ENCODE measurements at places on chromosomes 5 and 9.

- DNase-seq: no peak
Measured at GRCh38 chr9:97705354-97705950, 8.3 kb upstream of the XPA start.

DNA sequence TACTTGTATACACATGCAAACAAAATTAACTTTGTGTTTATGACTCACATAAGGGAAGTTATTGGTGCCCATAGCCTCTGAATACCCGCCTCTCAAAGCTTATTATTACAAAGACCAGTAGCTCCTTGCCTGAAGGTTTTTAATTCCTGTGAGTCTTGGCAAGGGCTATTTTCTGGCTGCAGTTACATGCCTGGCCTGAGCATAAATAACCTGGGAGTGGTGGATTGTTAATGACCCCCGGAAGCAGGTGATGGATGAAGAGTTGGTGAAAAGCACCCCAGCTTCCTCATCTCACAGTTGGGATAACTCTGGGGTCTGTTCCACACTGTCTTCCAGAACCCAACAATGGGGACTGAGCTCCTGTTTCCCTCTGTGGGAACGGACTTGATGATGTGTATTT, 594.5 kb downstream of the PDE4D start:
- DNase-seq: no peak

DNA sequence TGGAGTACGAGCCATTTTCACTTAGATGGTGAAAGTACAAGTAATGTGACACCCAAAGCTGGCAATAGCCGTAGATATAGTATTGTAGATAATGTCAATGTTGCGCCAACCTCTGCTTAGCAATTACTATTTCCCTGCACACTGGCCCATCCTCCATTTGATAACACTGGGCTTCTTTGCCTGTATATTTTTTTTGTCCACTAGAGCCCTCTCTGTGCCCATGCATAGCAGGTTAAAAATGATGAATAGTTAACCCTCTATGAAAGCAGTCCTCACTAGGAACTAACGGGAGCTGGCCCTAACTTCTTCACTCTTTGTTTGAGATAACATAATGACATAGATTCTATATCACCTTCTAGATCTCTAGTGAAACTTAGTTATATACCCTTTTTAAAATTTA, 416.8 kb downstream of the TUSC1 start:
- DNase-seq: no peak

GRCh38 chr5:109080896-109081295, 328.9 kb downstream of the PJA2 start:
- no peak for DNase-seq

DNA sequence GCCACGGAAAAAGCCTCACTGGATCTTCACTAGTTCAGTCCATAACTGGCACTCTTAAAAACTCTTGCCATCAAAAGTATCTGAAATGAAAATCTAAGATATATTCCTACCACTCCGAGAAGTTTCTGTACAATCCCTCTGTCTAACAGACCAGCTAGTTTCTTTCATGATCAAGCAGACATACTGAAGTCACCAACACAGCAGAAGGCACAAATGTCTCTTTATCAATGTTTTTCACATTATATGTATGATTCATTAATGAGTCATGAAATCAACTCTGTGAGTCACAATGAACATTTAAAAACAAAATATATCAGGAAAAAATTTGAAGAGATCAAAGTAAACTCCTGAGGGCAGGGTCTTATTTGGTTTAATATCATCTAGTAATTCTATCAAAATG, 50.8 kb downstream of the F2R start:
- DNase-seq: no peak

- DNase-seq: no peak
Measured at GRCh38 chr5:56530626-56531138, 284.7 kb upstream of the MAP3K1 start.

DNA sequence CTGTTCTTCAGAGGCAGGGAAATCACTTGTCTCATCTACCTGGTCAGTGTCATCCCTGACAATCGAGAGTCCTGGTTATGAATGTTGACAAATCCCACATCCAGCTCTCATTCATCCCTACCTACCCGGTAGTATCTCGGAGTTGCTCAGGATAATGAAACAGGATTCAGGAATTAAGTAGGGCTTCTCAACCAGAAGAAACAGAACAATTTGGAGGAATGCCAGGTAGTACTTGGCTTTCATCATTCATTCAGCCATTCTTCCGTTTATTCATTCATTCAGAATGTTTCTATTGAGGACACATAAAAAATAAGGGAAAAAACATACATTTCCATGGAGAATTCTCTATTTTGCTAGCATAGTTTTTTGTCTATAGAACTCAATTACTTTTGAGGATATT, 195.0 kb downstream of the ARHGEF28 start:
- DNase-seq: no peak

DNA sequence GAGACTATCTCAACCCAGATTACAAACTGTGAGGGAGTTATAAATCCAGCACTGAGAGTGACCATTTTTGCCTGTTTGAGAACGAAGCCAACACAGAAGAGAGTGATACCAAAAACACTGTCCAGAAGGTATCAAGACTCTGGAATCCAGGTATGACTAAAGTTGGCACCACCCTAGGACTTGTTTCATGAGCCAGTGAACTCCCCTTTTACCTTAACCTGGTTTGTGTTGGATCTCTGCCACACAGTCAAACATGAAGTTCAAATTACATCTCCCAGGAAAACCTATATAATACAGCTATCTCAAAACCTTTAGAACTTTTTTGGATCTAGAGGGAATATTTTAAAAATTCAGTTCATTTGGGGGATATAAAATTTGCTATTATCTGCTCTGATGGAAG, 11.4 kb downstream of the ZBTB5 start:
- no peak for DNase-seq

DNA sequence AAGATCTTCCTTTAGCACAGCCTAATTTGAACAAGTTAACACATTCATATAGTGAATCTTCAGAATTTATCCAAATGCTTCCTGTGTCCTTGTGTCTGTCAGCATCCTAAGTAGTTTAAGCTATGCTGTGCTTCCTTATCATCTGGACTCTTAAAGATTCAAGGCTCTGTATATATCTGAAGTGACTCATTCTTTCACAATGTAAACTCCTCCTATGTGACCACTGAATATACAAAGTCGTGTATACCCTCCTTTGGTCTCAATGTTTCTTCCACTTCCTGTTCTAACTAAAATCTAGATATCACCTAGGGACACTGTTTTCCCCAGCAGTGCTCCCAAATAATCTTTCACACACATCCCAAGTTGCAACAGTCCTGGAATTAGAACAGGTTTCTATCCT, 935.7 kb upstream of the NUDT12 start:
- DNase-seq: peak; percentile 6

DNA sequence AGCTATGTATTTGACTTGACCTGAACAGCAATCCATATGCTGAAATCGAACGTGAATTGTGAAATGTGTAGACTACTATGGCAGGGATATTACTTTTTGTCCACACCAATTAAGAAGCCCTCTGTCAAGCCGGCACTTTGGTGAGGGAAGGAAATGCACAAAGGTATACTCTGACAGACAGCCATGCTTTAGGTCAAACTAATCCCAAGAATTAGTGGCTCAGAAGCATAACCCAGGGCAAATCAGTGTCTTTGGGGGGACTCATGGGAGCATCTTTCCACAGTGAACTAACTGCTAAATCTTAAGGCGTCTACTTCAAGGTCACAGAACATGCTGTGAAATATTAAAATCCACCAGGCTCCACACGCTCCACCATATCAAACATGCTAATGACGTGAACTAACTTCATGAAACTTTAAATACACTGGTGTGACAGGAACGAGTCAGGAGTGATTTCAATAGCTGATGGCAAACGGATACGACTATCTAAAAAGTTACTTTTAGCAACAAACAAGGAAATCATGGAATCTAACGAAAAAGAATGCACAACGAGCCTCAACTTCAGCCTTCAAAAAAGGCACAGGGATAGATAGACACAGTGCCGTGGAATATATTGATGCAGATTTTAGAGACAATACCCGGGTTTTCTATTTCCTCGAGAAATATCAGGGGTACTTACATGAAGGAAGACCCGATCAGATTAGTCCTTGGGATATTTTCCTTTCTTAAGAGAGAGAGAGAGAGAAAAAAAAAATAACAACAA, 527 bp downstream of the MEF2C start:
- DNase-seq: no peak

GRCh38 chr5:132461569-132462070, 29.0 kb downstream of the IRF1 start:
- no peak for DNase-seq

DNA sequence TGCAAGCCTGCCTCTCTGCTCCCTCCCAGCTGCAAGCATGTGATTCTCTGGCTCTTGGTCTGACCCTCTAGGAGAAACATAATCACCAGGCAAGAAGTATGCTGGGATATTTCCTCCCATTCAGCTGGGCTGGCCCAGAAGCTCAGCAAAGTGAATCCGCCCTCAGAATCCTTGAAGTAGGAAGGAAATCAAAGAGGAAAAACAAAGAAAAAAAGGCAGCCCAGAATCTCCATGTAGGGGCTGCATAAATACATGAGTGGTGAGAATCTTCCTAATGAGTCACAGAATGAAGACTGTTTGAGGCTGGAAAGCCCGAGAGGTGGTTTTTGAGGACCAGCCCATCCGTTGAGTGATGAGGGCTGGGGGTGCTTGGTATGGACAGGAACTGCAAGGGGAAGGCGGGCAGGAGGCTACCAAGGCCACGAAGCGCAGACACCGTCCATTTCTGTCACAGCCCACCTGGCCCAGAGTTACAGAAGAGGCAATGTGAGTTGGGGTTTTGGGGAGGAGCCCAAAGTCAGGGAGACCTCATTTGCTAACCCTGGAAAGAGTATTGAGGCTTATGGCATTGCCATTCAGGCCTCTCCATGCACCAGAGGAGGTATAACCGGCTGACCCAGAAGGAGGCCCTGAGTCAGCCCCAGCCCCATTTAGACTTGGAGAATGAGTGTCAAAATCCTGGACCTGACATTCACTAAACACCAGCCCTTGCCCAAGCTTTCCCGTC, 33.4 kb upstream of the TGFBR1 start:
- DNase-seq: no peak

DNA sequence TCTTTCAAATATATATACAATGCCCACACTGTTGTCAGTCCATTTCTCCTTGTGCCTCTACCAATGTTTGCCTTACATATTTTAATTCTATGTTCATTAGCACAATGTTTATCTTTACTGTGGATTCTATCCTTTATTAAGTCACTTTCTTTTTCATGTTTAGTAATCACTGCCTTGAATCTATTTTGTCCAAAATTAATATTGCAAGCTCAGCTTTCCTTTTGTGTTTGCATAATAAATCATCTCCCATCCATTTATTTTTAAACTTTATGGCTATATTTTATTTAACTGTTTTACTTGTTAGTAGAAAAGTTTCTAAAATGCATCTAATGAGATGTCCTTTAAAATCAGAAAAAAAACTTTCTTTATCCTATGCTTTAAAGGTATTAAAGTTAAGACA, 126.8 kb upstream of the ACOT12 start:
- DNase-seq: no peak

DNA sequence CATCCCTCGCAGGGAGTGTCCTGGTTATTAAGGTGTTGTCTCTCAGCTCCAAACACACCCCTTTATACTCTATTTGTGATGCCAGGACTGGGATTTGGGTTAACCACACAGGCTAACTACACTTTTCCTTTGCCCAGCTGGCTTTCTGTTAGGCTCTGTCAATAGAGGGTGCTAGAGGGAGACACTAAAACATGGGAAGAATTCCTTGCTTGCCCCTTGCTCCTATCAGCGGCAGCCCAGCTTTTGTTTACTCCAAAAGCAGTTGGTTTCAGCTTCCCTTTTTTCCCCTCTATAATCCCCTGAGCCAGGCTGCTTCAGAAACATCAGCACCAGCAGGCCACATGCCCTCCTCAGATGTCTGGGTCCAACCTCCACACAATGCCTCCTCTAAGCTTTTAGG, 297.1 kb downstream of the KCTD16 start:
- DNase-seq: peak; percentile 14

GRCh38 chr5:109413458-109413857, 3.7 kb upstream of the PJA2 start:
- DNase-seq: no peak

DNA sequence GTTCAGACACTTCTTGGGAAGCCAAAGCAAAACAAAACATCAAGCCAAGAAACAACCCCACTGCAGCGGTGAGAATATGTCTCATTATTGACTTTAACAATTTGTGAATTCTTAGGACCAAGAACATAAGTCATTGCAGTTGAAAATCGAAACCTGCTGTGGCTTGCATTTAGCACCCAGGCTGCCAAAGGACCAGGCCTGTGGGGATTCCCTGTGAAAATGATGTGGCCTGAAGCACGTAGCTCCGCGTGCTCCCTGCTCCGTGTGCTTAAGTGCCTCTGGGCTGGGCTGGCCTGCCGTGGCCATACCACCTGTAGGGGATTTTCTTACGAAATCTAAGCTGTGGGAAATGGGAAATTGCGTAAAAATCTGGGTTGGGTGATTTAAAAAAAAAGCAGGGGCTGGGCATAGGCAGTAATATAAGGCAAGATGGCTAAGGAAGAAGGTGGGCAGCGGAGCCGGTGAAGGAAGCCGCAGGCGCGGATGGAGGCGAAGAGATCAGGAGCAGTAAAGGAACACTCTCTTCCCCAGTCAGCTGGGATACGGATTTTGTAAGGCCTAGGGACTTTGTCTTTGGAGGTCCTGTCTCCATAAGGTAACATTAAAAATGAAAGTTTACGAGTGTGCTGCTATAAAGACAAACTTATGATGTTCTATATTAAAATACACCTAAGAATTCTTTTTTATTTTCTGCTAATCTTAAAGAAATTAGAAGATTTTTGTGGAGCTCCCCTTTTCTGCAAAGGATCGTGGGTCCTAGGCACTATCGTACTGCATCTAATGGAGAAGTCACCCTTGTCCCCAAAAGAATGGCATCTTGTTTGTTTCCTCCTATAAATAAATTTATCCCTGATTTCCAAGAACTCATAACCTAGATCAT, 189.6 kb upstream of the SEMA6A start:
- DNase-seq: no peak

- DNase-seq: no peak
Measured at GRCh38 chr5:96601200-96601599, 61.0 kb upstream of the CAST start.

Measured in amniotic stem cell (primary cell).